ENCODE measurements at places on chromosomes 2 and 18. TPM values are rescaled to one million over a fixed set of nuclear protein-coding genes. Genes with fewer than 3 reads are reported as not detected.

Gene ARHGEF33
- 0.14 TPM for total RNA-seq

Gene RNU2-63P
- total RNA-seq: under 0.01 TPM

Gene ICOS
- not detected for total RNA-seq

Gene CD207
- total RNA-seq: not detected

Gene ACTG2
- not detected for total RNA-seq

Gene LHCGR
- not detected for total RNA-seq

Gene POLE4
- 12.9 TPM for total RNA-seq

Gene ZNF892
- 6.4 TPM for total RNA-seq

Gene CCT4
- 274 TPM for total RNA-seq

Gene EDAR
- not detected for total RNA-seq

Gene PRKAG3
- not detected for total RNA-seq

Gene OSR1
- total RNA-seq: 0.07 TPM

All from thoracic aorta endothelial cell (primary cell).